Stimulated activated CD4-positive, alpha-beta T cell treated with anti-CD3 and anti-CD28 coated beads, Interleukin-1b, Interleukin-23, amount 100 ng/mL, for 1 hour (primary cell): ENCODE measurements at places on chromosomes 1 and 21.

- no peak for DNase-seq
Observed at GRCh38 chr1:226772446-226773139, 33.5 kb upstream of the ITPKB start.

DNA sequence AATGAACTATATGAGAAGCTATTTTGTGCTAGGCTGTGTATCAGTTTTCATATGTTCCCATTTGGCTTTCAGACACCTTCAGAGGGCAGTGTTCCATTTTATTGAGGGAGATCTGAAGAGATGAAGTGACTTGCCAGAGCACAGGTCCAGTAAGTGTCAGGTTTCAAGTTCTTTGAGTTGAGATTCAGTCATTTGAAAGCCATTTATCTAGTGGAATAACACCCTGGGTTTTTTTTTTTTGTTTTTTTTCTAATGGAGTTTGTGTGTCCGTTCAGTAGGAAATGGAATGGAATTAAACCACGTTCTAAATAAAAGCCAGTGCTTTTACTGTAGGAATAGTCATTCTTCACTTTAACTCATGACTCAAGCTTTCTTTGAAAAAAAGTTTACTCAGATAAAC is 652.9 kb upstream of the USP24 start:
- DNase-seq, result no peak

GRCh38 chr1:153648000-153648643 is 10.4 kb upstream of the SNAPIN start:
- no peak for DNase-seq

GRCh38 chr1:224670506-224670905 is 54.4 kb downstream of the CNIH3 start:
- DNase-seq, result no peak

GRCh38 chr1:155860970-155861510 is 1.7 kb downstream of the SYT11 start:
- DNase-seq, result no peak

DNA sequence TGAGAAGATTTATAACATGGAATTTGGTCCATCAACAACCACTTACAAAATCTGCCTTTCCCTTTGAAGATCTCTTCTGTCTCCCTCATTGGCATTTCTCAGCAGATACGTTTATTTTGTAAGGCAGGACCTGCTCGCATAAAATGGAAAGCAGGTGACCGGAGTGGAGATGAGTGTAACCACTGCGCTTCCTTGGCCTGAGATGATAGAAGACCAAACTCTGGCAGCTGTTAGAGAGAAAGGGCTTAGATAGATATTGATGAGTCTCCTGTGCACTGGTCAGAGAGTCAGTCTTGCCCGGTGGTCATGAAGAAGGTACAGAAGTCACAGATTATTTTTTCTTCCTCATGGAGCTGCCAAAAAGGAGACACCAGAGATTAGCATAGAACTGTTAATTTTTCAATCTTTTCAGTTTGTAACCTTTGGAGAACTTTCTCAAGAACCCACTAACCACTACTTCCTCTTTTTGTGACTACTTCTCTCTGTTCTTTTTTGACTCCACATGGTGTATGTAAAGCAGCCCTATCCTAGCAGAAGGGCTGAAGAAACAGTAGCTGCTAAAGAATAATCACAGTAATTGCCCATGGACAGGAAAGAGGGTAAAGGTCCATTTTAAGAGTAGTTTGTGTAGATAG is 47.6 kb downstream of the FCRL3 start:
- no peak for DNase-seq

DNA sequence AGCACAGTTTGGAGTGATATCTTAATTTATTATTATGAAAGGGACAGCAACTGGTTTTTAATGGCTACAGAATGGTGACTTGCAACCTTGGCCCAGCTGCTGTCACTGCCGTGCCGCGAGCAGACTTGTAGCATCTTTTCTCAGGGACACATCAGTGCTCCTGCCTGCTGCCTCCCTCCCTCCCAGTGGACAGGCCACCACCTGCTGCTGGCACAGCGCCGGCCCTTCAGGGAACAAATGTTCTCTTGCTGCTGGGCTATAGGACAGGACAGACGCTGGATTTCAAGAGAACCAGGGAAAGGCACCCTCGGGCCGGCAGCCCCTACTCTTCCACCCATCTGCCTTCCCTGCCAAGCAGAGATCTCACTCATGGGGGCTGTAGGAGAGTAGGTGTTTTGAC is 413.8 kb upstream of the NFIA start:
- DNase-seq, result no peak

DNA sequence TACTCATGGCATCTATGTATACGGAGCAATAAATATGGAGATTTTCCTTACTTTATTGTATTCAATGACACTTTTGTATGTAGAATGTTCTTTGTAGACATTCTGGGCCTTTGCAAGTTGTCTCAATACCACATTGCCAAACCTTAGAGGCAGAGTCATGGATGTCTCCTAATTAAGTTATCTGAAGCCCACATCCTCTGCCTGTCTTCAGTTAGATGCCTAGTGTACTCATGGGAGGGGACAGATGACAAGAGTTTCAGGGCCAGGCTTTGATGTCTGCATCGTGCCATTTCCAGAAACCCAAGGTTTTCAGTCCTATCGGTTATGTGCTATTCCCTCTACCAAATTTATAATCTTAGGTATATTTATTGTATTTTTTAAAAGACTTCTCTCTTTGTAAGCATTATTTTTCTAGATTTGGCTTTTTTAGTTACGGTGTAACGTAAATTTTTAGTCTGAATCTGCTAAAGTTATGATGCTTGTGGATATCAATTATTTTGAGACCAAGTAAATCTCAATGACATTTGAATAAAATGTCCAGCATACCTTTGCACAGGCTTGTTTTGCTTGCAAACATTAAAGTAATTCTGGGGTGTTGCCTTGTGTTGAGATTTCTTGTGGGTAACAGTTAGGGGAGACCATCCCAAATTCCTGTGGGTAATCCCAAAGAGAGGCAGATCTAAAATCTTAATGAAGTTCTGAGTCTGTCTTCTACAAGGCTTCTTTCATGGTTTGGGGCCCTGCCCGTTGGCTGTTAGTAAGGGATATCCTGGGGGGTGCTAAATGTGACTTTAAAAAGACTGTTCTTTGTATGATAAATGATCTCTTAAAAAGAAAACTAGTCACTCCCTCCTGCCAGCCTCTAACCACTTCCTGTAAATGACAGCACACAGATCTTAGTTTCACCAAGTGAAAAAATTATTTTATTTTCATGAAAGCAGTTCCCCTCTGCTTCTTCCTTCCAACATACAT is 8.0 kb upstream of the MACF1 start:
- DNase-seq, result no peak

DNA sequence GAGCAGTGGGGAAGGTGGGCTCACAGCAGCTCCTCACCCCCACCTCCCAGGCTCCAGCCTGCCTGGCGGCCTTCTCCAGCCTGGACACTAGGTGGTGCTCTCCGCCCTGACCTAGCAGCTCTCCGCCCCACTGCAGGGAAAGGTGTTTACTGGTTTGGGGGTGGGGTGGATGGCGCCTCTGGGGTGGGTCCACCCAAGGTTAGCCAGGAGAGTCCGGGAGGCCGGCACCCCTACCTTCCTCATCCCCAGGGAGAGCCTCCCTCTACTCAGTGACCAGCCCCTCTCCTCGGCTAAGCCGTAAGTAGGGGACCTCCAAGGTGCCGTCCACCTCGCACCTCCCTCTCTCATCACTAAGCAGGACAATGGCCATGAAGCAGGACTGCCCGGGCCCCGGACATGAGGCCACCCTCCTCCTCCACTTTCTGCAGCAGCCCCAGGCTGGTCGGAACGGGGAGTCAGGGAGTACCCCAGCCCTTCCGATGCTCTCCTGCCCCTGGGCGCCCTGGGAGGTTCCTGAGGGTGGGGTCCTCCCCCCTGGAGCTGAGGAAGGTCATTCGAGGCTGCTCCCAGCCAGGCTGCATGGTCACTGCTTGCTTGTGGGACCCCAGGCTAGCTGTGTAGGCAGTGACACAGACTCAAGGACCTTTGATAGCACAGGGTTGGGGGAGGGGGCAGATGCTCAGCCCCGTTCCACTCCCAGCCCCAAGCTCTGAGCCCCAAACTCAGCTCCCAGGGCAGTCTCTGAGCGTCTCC is 101.4 kb upstream of the VAMP3 start:
- peak; percentile 28 for DNase-seq

- no peak for DNase-seq
Observed at GRCh38 chr1:242629396-242629795, 104.9 kb upstream of the PLD5 start.

GRCh38 chr1:56216218-56216617 is 363.1 kb downstream of the PLPP3 start:
- no peak for DNase-seq

DNA sequence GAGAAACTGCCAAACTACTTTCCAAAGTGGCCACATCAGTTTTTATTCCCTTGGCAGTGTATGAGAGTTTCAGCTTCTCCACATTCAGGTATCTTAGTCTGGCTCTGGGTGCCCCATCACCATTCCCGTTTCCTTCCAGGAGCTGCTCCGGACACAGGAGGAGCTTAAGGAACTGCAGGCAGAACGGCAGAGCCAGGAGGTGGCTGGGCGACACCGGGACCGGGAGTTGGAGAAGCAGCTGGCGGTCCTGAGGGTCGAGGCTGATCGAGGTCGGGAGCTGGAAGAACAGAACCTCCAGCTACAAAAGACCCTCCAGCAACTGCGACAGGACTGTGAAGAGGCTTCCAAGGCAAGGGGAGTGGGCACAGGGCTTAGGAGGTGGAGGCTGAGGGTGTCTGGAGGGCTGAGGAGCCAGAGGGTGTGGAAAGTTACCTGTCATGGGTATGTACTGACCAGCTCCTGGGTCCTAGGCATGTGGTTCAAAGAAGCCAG is 10.9 kb upstream of the TUFT1 start:
- no peak for DNase-seq

DNA sequence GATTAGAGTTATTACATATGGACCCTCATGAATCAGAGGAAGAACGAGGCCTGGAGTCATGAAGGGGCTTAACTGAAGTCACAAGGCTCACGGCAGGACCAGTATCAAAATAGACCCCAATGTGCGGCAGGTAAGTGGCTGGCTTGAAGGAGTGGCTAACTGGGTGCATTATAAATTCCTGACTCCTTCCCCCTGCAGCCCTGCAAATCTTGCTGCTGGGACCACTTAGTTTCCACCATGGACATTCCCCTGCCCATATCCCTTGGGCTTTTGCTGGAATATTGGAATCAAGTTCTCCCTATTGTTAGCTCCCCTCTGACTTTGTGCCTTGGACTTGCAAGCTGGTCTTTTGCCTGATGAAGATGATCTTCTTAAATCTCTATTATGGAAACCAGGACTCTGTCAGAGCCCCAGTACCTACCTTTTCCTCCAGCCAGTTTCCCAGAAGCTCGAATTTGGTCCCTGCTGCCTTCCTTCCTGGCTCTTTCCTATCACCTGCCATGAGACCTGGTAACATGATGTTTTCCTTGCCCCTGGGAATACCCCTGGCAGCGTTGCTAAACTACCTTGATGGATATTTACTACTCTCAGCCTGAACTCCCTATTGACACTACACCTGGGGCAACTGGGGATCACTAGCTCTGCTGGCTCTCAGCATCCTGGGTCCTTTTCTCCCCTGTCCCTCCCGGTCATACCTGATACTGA is 156.0 kb upstream of the JUN start:
- no peak for DNase-seq

DNA sequence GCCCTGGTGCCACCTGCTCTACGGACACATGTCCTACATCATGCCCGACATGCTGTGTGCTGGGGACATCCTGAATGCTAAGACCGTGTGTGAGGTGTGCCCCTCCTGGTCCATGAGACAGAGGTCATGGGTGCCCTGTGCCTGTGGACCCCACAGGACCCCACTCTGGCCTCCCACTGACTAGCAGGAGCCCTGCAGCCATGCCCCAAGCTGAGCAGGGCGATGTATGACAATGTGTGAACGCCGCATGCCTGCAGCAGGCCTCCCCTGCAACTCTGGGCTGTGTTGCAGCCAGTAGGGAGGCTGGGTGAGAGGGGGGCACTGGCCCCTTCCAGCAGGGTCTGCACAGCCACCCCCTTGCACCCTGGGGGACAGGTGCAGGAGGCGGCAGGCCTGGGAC is 30.0 kb downstream of the PRSS38 start:
- DNase-seq, result no peak

DNA sequence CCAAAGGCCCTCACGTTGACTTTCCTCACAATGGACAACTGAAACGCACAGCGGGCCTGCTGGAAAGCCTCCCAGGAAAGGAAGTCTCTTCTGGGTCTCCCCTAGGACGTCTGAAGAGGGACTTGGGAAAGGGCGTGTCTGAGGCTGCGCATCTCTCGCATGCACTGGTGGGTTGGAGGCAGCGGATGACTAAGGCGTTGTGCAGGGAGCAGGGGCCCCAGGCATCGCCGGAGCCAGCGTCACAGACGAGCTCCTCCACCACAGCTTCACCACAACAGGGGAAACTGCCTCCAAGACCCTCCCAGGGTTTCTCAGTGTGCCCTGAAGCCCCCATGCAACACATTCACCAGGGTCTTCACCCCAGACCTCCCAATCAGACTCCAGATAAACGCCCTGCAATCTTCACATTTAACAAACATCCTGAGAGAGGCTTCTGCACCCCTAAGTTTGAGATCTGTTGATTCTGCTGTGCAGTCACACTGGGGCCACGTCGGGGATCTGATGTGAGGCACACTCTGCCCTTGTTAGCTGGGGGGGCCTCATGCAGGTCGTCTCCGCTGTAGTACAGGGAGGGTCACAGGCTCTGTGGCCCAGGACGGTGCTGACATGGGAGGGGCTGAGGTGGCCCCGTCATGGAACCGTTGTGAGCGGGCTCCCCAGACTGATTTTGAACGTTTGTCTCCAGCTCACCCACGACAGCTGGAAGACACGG is 7.0 kb upstream of the TFF1 start:
- DNase-seq, result no peak

GRCh38 chr1:39625462-39626273 is 13.8 kb downstream of the HEYL start:
- no peak for DNase-seq

- DNase-seq, result no peak
Observed at GRCh38 chr1:72724951-72725861, 442.9 kb upstream of the NEGR1 start.

DNA sequence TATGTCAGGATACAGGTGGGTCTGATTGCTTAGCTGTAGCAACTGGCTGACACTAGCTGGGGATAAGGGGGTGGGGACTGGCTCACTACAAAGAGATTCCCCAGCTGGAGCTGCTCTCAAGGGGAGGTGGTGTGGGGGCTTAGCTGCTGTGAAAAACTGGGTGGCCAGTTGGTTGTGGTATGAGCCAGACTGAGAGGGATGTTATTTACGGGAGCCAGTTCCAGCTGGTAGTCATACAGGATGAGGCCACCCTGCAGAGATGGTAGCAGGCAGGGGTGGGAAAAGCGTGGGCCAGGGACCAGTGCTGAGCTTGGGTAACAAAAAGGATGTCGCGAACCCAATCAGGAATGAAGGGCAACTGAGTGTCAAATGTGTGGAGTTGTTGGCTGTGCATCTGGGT is 204.0 kb upstream of the C21orf91 start:
- no peak for DNase-seq

- no peak for DNase-seq
Observed at GRCh38 chr1:44701141-44701573, 26.6 kb downstream of the ARMH1 start.

DNA sequence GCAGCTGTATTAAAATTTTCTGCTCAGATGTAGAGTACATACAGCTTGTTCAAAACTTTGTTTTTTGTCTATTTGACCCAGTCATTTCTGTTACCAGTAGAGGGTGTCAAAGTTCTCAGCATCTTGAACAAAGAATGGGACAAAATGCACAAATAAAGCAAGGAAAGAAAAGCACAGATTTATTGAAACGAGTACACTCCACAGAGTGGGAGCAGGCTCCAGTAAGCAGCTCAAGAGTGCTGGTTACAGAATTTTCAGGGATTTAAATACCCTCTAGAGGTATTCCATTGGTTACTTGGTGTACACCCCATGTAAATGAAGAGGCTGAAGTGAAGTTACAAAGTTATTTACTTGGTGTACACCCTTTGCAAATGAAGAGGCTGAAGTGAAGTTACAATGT is 8.9 kb upstream of the PRMT6 start:
- no peak for DNase-seq

GRCh38 chr1:69073176-69073575 is 494.5 kb upstream of the LRRC7 start:
- DNase-seq, result no peak
